ENCODE measurements at places on chromosomes 16 and 17. TPM values are rescaled to one million over a fixed set of nuclear protein-coding genes. Genes with fewer than 3 reads are reported as not detected.

GRCh38 chr17:8679126-8679525, 48.6 kb upstream of the MYH10 start:
- no peak for DNase-seq

DNA sequence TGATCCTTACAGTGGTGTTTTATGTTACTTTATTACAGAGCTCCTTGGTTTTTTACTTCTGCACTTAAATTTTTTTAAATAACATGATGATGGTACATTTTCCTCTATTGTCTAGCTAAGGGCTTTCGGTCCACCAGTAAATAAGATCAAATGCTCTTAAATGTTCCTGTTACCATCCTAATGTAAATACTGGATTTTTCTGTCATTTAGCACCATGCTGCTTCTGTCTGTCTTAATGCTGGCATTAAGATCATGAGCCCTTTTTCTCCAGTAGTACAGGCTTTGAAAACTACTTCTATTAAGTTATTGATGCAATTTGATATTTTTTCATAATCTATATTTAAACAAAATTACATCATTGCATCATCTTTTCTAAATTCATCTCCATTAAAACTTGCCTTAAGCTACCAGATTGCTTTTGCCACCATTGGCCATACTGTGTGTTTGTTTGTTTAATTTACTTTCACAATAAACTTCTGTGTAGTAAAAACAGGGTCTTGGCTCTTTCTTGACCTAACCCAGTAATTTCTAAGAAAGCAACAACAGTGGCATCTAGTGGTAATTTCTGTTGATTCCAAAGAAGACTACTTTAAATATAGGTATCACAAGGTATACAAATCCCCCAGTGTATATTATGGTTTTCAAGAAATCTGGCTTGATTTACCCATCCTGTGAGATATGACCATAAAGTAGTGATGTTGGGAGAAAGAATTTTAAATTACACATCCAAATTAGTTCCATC, 9.0 kb upstream of the PHAF1 start:
- no peak for DNase-seq

GRCh38 chr17:70622368-70623260, 453.3 kb downstream of the KCNJ2 start:
- no peak for DNase-seq

The MYH2 gene
- total RNA-seq, result not detected

The CCL13 gene
- not detected for total RNA-seq

The POLR3K gene
- total RNA-seq, result 30.1 TPM

All from activated naive CD8-positive, alpha-beta T cell treated with anti-CD3 and anti-CD28 coated beads, Interleukin-2, amount 10 ng/mL, durations not matched to agents 7 days and 5 days (primary cell).